Non-pigmented ciliary epithelial cell (primary cell): ENCODE measurements at places on chromosomes 1 and 21.

GRCh38 chr1:177783051-177783450 lies 186.8 kb downstream of the SEC16B start:
- no peak for DNase-seq

- no peak for DNase-seq
These were observed 17.6 kb upstream of the PARP1 start for GRCh38 chr1:226425431-226426031.

- DNase-seq, result no peak
These were observed 46.4 kb downstream of the GORAB start for GRCh38 chr1:170578359-170578758.

- no peak for DNase-seq
These were observed at the start of gene GJA4 for GRCh38 chr1:34792868-34793727. TSS of gene GJA4 (plus strand) at chr1:34792999. CDS start at chr1:34794214, 1,215 bp downstream.

GRCh38 chr1:65049941-65050713 lies 83.8 kb upstream of the JAK1 start:
- no peak for DNase-seq

DNA sequence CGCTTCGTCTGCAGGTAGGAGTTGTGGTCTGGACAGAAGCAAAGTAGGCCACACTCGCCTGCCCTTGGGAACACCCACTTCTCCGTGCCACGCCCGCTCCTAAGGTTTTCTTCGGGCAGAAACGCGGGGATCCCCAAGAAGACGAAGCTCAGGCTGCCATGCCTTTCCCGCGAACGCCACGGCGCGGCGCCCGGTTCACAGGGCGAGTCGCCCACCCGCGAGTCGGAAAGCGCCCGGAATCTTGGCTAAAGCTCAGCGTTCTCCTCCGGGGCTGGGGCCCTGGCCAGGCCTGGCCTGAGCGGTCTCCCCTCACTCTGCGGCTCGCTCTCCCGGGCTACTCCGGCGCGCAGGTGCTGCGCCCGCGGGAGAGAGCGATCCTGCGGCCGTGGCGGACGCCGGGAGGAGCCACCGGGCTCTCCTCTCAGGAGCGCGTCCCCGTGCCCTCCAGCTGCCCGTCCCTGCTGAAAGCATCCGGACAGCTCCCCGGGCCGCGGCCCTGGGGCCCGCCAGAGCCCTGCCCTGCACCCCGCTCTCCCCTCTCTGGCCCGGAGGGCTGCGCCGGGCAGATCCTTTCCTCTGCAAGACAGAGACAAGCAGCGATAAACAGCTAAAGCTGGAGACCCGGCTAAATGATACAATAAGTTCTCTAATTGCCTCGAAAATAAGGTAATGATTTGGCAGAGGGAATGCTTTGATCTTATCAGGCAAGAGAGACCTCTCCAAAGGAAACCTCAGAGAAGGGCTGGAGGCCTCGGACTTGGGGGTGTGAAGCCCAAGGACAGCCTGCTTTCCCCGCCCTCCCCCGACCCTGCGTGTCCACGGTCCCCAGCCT lies 6.7 kb upstream of the WNT2B start:
- DNase-seq, result no peak

GRCh38 chr1:15386164-15386749 lies 23.4 kb upstream of the EFHD2 start:
- no peak for DNase-seq

- no peak for DNase-seq
These were observed 48.7 kb upstream of the EDN2 start for GRCh38 chr1:41533016-41533730.

DNA sequence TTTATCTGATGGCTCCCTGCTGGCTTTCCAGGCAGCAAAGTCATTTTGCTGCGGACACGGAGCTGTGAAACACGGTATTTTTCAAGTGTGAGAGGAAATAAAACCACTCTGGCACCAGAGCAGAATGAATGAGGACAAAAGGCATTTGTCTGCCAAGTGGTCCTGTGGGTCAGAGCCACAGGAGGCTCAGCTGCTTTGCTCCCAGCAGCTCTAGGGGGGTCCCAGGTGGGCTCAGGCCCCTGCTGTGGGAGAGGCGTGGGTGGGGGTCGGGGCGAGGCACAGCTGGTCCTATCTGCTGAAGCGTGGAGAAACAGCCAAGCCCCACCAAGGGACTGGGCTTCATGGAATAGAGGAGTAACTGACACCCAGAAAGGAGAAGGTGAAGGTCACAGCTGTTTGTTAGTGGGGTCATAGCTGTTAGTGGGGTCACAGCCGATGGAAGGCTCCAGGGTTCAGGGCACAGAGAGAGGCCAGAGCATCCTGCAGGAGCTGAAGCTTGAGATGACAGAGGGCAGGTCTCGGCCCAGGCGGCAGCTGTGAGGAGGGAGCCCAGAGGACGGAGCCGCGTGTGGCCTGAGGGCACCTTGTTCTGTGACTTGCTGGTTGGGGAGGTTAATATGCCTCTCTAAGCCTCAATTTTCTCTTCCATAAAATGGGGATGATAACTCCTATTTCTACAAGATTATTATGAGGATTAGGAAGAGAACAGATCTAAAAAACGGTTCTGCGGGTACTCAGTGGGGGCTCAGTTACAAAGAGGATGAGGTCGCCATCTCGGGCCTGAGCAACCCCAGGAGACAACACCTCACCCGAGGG lies 7.1 kb downstream of the KIF17 start:
- no peak for DNase-seq

GRCh38 chr1:54227891-54228310 lies 27.9 kb downstream of the MRPL37 start:
- DNase-seq, result no peak

- no peak for DNase-seq
These were observed 155.5 kb upstream of the BACE2 start for GRCh38 chr21:41012425-41012824.

DNA sequence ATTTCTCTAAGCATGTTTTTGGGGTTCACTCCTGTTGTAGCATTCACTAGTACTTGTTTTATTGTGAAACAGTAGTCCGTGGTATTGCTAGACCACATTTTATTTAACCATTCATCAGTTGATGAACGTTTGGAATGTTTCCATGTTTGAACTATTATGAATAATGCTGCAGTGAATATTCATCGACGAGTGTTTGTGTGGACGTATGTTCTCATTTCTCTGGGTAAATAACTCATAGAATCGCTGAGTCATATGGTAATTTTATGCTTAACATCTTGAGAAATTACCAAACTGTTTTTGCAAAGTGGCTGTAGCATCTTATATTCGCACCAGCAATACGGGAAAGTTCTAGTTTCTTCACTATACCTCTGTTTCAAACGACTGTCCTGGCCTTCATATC lies 28.0 kb upstream of the KAZN start:
- DNase-seq, result no peak

- no peak for DNase-seq
These were observed 192.2 kb downstream of the TRABD2B start for GRCh38 chr1:47805018-47805417.

- DNase-seq, result peak; percentile 1
These were observed 79.0 kb upstream of the NFASC start for GRCh38 chr1:204791453-204792353.

DNA sequence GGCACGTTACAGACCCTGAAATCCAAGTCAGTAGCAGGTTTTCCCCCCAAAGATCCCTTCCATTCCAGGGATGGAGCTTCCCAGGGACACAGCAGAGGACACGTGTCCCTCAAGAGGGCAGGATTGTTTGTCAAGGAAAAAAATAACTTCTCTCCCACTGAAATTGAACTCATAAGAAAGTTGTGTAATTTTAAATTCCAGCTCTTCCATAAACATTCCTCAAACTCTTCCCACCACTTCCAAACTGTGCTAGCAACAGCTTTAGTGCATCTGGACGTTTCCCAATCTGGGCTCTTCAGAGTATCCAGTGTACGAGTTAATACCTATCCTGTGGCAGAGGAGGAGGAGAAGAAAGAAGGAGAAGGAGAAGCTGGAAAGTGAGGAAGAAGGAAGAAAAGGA lies 79.6 kb downstream of the PSMG1 start:
- no peak for DNase-seq

- no peak for DNase-seq
These were observed 432.0 kb downstream of the SETD4 start for GRCh38 chr21:35628316-35628715.

DNA sequence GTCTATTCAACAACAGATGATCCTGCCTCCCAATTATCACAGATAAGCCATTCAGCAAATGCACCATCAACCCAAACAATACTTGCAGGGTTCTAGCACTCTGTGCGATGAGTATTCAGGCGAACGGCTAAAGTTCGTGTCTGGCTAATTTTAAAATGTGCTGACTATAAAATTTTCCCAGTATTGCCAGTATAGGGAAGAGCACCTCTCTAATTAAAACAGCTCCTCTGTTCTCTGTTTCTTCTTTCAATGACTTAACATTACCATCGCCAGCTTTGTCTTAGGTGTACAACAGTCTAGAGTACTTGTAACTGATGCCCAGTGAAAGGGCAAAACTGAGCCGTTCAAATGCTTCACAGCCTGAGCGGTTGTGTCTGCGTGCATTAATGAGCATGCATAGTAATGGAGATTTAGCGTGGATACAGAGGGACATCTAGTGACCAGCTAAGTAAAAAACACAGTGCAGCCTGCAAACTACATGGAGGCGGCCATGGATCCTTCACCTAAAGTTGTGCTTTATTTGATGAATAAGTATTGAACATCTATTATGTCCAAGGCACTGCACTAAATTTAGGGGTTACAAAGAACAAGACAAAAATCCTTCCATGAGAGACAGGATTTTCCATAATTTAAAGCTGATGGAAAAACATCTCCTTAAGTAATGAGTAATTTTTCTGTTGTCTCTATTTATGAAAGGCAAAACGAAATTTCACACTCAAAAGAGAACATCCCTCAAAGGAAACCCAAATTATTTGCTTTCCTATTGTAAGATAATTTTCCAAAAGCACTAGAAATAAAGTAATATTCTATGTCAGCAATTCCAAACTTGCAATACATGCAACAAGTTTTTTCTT lies 120.0 kb downstream of the SETD4 start:
- DNase-seq, result no peak

- DNase-seq, result no peak
These were observed 28.0 kb upstream of the PLEKHG5 start for GRCh38 chr1:6519491-6519934.

DNA sequence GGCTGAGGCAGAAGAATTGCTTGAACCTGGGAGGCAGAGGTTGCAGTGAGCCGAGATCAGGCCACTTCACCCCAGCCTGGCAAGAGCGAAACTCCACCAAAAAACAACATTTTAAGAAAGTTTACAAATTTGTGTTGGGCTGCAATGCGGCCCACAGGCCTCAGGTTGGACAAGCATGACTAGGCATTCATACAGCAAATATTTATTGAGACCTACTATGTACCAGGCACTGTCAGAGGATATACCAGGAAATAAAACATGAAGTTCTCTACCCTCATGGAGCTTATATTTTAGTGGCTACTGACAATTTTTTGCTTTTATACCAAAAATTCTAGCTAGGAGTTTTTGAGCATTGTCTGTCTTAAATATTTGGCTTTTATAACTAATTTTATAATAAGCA lies 23.7 kb downstream of the GNB1 start:
- no peak for DNase-seq

DNA sequence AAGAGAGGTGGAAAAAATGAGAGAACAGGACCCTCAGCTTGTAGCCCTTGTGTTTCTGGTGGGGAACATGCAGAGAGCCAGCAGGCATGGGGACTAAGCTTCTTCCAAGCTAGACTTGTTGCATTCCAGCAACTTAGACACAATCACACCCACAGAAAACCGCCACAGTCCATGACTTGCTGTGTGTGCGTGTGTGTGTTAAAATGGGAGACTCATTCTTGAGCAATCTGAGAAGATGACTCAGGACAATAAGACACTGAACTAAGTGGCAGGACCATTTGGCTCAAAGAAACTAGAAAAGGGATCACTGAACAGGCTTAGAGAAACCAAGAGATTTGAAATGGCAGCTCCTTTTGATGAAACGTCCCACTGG lies 78.0 kb downstream of the HLX start:
- DNase-seq, result peak; percentile 96

GRCh38 chr1:172338295-172338735 lies 82.2 kb upstream of the C1orf105 start:
- no peak for DNase-seq

GRCh38 chr1:7960867-7961215 lies 670 bp upstream of the PARK7 start:
- no peak for DNase-seq

DNA sequence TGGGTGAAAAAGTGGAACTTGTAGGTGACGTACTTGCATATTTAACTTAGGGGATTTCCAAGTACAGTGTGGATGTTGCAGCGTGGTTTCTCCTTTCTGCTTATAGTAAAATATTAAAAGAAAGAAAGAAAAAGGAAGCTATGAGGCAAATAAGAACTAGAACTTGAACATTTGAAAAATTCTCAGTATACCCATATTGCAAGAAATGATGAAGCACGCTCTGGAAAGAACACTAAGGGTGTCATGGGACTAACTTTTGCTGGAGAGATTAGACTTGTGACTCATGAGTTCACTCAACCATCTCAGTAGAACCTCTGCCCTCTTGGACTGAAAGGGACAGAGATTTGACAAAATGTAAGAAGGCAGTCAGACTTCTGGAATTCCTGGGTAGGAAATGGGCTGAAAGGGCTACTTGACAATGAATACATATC lies 704.5 kb upstream of the ADGRL4 start:
- peak; percentile 53 for DNase-seq

DNA sequence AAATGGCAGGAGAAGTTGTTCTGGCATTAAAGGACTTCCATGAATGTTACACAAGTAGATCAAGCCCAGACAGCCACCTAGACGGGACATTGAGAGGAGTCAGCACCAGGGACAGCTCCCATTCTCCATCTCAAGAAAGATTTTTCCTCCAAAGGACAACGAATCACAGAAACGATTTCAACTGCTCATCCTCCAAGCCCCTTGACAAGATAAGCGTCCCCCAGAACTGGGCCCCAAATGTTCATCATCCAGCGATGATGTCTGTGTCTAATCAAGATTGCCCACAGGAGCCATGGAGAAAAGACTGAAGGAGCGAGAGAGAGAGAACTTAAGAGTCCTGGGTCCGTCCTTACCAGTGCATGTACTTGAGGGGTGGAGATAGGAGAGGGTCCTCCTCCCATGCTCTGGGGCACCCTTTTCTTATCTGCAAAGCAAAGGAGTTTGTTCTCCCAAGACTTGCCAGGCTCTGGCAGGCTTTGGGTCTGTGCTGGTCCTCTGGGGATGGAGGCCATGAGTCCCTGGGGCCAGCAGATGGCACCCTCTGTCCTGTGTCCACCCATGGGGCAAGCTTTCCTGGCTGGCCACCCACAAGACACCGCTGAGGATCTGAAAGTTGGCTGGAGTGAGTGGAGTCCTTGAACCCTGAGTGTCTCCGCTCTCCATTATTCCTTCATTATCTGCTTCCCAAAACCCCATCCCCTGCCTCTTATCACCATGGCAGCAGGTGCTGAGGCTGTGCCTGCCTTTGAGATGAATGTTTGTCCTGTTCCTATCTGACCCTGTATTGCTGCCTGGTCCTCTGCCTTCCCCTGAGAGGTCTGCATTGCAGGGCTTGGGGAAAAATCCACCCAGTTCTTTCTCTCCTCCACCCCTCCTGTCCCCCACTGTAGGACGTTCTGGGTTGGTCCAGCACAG lies 164.6 kb downstream of the ACTL8 start:
- peak; percentile 8 for DNase-seq

- DNase-seq, result no peak
These were observed 9.4 kb downstream of the POFUT2 start for GRCh38 chr21:45278156-45278911.

DNA sequence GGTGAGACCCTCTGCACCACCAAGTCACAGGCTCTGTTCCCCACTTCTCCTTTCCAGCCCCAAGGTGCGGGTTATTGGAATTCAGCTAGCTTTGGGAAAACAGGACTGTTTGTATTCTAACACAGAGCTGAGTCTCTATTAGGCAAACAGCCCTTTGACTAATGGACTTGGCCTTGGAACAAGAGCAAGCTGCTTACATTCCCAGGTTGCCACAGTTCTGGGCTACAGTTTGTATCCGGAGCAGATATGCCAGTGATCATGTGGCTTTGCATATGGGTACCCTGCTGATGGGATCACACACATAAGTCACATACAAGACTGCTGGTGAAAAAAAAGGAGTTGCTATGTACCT lies 110.5 kb upstream of the COA6 start:
- no peak for DNase-seq
